ENCODE measurements at places on chromosomes 3 and 15.

GRCh38 chr3:120100711-120101110, 6.5 kb upstream of the GSK3B start:
- DNase-seq = no peak

DNA sequence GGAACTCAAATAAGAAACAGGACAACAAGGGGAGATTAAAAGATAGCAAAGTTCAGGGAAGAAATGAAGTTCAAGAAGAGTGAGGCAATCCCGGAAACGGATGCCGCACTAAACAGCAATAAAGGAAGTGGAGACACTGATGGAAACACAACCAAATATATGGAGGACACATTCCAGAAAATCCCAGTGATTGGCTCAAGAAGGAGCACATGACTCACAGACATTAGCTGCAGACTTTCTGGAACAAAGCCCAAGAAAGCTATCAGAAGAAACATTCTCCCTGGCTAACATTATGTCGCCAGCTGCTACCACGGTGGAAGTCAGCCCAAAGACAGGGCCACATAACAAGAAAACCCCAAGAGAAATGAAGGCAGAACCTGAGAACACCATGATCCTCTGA, 18.1 kb upstream of the VGLL4 start:
- DNase-seq = no peak

- no peak for DNase-seq
Measured at GRCh38 chr15:38307861-38308641, 55.4 kb downstream of the SPRED1 start.

DNA sequence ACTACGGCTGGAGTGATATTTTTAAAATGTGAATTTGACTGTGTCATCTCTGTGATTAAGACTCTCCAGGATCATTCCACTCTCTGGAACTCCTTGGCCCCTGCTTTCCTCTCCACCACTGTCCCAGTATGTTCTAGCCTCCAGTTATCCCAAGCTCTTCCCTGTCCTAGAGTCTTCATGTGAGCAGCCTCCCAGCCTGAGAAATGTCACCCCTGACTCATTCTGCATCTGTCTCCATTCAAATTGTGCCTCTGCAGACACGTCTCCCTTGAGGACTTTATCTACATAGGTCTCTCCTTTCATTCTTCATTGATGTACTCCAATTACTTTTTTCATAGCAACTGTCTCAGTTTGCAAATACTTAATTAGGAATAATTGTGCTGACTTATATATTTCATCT, 317.7 kb upstream of the ADAMTS9 start:
- no peak for DNase-seq

DNA sequence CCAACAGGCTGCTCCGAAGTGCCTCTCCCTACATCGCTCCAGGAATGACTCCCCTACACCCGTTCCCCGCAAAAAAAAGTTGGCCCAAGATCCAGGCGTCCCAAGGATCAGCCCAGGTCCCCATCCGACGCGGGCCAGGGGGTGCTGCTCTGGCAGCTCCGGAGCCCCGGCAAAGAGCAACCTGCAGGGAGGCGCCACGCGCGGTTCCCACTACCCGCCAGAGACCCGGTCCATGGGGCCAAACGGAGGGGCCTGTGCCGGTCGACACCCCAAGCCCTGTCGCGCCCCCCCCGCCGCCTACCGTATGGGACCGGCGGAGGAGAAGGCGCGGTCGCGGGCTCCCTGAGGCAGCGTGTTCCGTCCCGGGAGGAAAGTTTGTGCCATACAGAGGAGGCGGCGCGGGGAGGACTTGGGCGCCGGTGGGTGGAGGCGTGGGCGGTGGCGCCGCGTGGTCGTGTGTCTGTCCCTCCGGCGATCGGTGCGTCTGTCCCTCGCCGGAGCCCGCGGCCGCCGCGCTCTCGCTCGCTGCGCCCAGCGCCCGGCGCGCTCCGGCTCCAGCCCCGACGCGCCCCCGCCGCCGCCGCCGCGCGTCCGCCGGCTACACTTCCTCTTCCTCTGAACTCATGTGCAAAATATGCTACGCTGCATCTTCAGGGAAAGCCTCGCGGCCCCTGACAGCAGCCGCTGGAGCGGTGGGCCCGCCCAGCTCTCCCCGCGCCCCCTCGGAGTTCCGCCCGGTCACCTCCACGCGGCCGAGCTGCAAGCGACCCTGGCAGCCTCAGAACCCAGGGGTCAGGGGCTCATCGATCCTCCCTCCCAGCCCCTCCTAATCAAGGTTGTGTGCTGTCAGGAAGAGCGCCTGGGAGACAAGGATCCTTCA, at the start of gene RFTN1:
Gene RFTN1 (minus strand): TSS at position 559 of the 880 bp plus-strand sequence. CDS start 19,830 bp downstream, outside the sequence.
- DNase-seq = no peak

DNA sequence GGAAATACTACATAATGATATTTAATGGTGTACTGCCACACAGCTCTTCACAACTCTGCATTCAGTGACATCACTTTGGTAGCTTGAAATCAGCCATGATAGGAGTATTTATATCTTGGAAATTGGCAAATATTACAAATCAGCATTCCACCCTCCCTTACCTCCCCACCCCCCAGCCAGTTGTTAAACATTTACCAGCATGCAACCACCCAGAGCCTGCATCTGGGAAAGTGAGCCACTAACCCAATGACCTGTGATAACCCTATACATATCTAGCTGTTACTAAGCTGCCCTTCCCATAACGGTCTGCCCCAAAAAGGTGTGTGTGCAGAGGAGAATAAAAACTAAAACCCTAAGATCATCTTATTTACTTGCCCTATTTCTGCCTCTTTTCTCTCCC, 44.6 kb upstream of the SATB1 start:
- no peak for DNase-seq

DNA sequence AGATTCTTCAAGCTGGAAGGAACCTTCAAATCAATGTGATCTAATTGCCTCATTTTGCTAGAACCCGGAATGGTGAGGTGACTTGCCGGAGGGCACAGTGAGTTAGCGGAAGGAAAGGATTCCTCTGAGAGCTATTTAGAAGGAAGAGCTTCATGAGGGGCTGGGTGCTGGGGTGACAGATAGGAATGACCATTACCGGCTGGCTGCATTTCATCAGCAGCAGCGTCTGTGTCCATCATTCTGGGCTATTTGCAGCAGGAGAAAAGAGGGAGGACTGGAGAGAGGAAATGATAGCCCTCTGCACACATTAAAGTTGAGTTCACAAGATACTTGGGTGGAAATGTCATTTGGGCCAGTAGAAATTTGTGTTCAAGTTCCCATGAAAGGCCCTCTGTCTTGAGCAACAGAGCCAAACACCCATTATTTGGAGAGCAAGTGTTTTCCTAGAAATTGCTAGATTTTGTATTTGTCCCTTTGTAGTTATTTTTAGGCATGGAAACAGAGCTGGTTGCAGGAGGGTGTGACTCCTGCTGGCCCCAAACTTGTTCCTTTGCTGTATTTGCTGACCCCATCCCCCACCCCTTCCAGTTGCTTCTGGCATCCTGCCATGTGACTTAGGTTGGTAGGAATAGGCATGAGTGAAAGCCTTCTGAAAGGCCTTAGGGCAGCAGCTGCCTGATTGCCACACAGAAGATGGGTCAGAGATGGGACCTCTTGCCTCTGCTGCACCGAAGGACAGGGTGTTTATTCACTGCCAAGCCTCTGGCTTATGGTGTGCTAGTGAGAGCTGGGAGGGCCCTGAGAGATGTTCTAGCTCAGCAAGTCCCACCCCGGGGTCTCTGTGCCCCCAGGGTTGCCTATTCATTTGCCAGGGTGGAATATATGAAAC, 87.5 kb upstream of the PLXNA1 start:
- DNase-seq = peak; percentile 21

GRCh38 chr3:171718493-171719185, 91.6 kb downstream of the PLD1 start:
- no peak for DNase-seq

DNA sequence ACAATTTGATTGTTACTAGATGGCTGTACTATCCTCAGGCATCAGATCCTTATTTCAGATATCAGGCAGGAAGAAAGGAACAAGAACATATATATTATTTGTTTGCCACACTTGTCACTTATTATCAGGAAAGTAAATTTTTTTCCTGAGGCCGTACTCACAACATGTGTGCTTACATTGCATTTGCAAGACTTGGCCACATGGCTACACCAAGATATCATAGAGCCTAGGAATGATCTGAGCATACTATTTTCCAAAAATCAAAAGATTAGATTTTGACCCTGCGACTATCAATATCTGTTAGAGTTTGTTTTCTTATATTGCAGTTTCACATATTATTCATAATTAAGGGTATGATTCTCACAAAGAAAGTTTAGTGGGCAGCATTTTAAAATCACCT, 426.2 kb upstream of the BCHE start:
- no peak for DNase-seq

DNA sequence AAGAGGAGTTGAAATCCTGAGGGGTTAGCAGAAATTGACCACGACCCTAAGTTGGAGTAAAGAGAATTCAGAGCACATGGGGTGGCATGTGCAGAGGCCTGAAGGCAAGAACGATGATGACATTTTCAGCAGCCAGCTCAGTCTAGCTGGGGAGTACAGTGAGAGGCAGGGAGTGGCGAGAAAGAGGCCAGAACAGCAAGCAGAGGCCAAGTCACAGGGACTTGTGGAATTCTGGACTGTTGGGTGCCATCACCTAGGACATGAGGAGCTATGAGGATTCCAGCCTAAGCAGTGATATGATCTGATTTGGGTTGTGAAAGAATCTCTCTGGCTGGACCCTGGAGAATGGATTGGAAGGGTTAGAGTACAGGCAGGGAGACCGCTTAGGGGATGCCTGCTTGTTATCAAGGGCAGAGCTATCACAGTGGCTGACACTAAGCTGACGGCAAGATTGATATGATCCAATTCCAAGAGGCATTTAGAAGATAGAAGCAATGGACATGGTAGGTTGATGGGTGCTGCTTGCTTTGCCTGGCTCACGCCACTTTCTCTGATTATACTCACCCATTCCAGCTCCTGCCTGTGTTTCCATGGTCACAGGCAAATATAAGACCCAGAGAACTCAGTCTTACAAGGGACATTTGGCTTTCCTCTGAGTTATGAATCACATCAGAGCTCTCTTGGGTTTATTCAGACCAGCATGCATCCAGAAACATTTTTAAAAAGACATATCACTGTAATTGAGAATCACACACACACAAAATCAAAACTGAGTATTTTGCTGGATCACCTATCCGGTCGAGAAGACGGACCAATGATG, 66.4 kb downstream of the LRTM1 start:
- DNase-seq = no peak

- DNase-seq = no peak
Measured at GRCh38 chr3:72077473-72078259, 292.7 kb upstream of the PROK2 start.

GRCh38 chr3:171001957-171002694, 24.4 kb downstream of the SLC2A2 start:
- no peak for DNase-seq

- no peak for DNase-seq
Measured at GRCh38 chr15:85642693-85643066, 152.0 kb downstream of the KLHL25 start.

- no peak for DNase-seq
Measured at GRCh38 chr3:29936766-29937165, 655.9 kb downstream of the RBMS3 start.

- no peak for DNase-seq
Measured at GRCh38 chr3:49081429-49081828, 12.4 kb downstream of the QRICH1 start.

GRCh38 chr3:23519314-23520208, 286.2 kb upstream of the UBE2E1 start:
- no peak for DNase-seq

DNA sequence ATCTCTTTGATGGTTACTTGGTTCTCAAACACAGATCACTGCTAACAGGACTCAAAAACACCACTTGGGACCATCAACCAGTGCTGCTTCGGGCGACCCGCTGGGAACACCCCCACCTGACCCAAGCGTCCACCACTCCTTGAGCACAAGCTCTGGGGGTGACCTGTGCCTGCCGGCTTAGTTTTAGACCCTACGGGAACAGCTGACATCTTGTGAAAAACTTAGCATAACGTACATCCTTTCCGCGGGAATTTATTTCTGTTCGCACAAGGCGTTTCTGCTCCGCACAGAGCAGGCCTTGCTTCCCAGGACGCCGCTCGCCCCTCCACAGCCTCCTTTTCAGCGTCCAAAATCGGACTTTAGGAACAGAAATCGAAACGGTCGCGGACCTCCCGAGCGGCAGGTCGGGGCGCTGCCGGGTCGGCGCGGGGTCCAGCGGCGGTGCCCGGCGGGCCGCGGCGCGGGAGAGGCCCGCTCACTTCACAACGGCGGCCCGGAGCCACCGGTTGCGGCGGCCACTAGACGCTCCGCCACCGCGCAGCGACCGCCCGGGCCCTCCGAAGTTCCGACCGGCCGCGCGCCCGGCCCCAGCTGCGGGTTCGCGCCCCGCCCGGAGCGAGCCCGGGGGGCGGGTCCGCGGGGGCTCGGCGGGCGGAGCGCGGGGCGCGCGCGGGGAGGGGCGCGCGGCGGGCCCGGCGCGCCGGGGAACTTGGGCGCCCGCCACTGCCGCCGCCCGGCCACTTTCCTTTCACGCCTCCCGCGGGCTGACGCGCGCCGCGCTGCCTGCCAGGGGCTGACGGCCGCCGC, 959 bp downstream of the SFMBT1 start:
- peak; percentile 51 for DNase-seq

- peak; percentile 83 for DNase-seq
Measured at GRCh38 chr3:9396301-9396631, 1.1 kb upstream of the SETD5 start.

DNA sequence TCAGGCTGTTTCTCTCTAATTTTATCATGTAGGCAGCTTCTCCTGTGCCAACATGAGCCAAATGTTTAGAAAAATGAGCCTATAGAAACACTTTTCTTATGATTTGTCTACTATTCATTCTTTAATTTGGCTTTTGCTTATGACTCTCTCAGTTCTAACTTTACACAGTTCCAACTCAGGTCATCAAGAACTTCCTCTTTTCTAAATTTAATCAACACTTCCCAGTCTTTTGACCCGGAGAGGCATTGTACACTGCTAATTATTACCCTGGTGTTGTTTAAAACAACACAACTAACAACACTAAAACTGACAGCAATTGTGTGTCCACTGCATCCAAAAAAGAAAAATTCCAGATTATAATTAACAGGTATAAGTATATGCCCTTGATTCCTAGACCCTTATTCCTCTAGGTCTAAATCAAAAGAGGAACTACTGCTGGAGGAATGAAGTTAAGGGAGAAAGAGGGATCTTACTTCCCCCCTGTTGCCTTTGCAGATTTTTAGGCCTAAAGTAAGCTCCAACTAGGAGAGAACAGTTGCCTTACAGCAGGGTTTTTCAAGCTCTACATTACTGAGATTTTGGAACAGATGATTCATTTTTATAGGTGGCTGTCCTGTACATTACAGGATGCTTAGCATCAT, 332.2 kb upstream of the GOLIM4 start:
- DNase-seq = no peak

- DNase-seq = no peak
Measured at GRCh38 chr3:138366006-138366759, 17.8 kb downstream of the MRAS start.

GRCh38 chr15:43531018-43531670, 13.7 kb downstream of the MAP1A start:
- DNase-seq = no peak

All from hippocampal formation (tissue), 2 donors.